ENCODE measurements at places on chromosomes 12 and 14.

GRCh38 chr14:20697273-20698017 lies 8.9 kb downstream of the ANG start:
- peak; percentile 27 for DNase-seq

- DNase-seq, result no peak
These were observed 25.5 kb downstream of the DIO3 start for GRCh38 chr14:101586531-101587430.

GRCh38 chr14:102362084-102362483 lies 606 bp downstream of the CINP start:
- no peak for DNase-seq

GRCh38 chr12:88958946-88959345 lies 378.7 kb upstream of the KITLG start:
- no peak for DNase-seq

DNA sequence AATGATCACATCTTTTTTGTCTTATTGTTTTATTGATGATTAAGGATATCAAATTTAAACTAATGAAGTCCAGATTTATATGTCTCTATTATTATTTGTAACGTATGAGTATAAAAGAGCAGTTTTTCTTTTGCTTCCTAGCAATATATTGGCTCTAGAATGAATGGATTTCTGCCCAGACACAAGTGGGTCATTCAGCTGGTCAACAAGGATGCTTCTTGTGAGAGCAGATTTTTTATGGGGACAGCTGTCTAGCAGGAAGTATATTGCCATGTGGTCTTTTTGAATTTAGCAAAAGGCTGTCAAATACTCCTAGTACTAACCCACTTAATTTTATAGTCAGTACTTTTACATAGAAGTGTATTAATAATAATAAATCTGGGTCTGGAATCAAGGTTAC lies 1071.1 kb upstream of the FLRT2 start:
- no peak for DNase-seq

DNA sequence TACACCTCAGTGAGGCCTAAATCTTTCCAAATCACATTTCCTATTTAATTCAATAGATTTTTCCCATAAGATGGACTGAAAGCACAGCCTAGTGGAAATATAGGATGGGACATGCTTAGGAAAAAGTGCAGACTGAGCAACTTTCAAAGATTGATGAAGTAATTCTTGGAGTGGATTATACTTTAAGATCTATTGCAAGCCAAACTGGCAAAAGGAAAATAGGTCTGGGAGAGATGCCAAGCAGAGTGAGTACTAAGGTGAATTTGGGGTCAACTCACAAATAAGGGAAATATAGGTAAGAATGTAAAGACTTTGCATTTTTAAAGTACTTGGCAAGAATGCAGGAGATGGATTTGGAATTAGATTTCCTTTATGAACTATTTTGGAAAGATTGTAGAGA lies 170.2 kb upstream of the FOXG1 start:
- DNase-seq, result no peak

DNA sequence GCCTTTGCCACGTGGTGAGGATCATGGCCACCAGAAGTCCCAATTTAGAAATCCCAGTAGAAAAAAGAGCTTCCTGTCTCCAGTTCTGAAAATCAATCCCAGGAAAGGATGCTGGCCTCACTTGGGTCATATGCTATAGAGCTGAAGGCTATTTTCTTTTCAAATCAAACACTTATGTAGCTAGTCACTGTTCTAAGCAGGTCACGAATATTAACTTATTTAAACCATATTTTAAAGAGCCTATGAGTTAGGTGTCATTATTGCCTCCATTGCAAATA lies 97.5 kb downstream of the VCPKMT start:
- no peak for DNase-seq

GRCh38 chr14:36439766-36440165 lies 80.3 kb downstream of the NKX2-1 start:
- no peak for DNase-seq

GRCh38 chr12:127145241-127145928 lies 1121.6 kb upstream of the TMEM132C start:
- no peak for DNase-seq

- no peak for DNase-seq
These were observed 196.0 kb downstream of the DUSP6 start for GRCh38 chr12:89156340-89156739.

- no peak for DNase-seq
These were observed 203.1 kb downstream of the KIF21A start for GRCh38 chr12:39239490-39240486.

DNA sequence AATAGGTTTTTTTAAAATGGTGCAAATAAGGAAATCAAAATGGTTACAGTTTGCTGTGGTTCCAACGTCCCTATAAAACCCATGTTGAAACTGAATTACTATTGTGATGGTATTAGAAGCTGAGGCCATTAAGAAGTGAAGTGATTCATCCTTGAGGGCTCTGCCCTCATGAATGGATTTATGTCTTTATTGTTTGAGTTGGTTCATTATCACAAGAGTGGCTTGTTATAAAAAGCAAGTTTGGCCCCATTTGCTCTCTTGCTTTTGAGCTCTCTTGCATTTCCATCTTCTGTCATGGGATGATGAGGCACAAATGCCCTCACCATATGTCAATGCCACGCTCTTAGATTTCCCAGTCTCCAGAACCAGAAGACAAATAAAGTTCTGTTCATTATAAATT lies 62.3 kb downstream of the PRKD1 start:
- DNase-seq, result no peak
